Diencephalon (tissue), 1 donor: ENCODE measurements at places on chromosomes 13 and 19. TPM values are rescaled to one million over a fixed set of nuclear protein-coding genes. Genes with fewer than 3 reads are reported as not detected.

Gene DMKN
- total RNA-seq: 15.5 TPM

Gene BICRA
- 6.2 TPM for total RNA-seq

Gene IL11
- total RNA-seq: 0.23 TPM

Gene GPC6
- 19.8 TPM for total RNA-seq

Gene REXO1
- total RNA-seq: 9.2 TPM

Gene MEF2B
- not detected for total RNA-seq

Gene KIR2DL1
- not detected for total RNA-seq

Gene KDM4B
- total RNA-seq: 32.3 TPM

Gene PGPEP1
- 16.1 TPM for total RNA-seq

Gene CAPS
- 35.8 TPM for total RNA-seq

Gene LILRB3
- total RNA-seq: 0.92 TPM

Gene NLRP5
- total RNA-seq: under 0.01 TPM

Gene TINCR
- 13.4 TPM for total RNA-seq

Gene CEACAM3
- total RNA-seq: not detected

Gene MYADM
- 6.7 TPM for total RNA-seq

Gene PRTN3
- 1.8 TPM for total RNA-seq

Gene ZIC2
- total RNA-seq: 21.7 TPM

Gene CDK8
- total RNA-seq: 93.7 TPM

Gene USHBP1
- total RNA-seq: 1.8 TPM

Gene PIK3R2
- 34.1 TPM for total RNA-seq

Gene PLPPR3
- 125 TPM for total RNA-seq

Gene NOP53
- 53.1 TPM for total RNA-seq

Gene WDR18
- total RNA-seq: 33.7 TPM

Gene FCAR
- total RNA-seq: 0.92 TPM

Gene ZNF442
- 11.1 TPM for total RNA-seq

Gene SSC5D
- total RNA-seq: 0.23 TPM

Gene LPAR6
- 13.8 TPM for total RNA-seq

Gene ACER1
- not detected for total RNA-seq
